ENCODE measurements at places on chromosomes 3 and 15.
A peak's percentile ranks its signal among the peaks of the same experiment; 100 is the strongest.

GRCh38 chr3:60445446-60445845, 805.8 kb downstream of the FHIT start:
- no peaks in the 10 kb centered on the region for H3K27me3 ChIP-seq
- no peaks in the 10 kb centered on the region for H3K4me1 ChIP-seq
- H3K36me3 ChIP-seq = no peaks in the 10 kb centered on the region
- no peak for DNase-seq
- H3K27ac ChIP-seq = no peak overlapping the region
- no peak overlapping the region for H3K4me3 ChIP-seq

GRCh38 chr15:66233487-66234415, 19.8 kb downstream of the MEGF11 start:
- no peaks in the 10 kb centered on the region for H3K4me1 ChIP-seq
- H3K36me3 ChIP-seq = no peaks in the 10 kb centered on the region
- peaks cover 44% of the 10 kb centered on the region for H3K27me3 ChIP-seq
- no peak overlapping the region for H3K27ac ChIP-seq
- H3K4me3 ChIP-seq = no peak overlapping the region
- no peak for DNase-seq

DNA sequence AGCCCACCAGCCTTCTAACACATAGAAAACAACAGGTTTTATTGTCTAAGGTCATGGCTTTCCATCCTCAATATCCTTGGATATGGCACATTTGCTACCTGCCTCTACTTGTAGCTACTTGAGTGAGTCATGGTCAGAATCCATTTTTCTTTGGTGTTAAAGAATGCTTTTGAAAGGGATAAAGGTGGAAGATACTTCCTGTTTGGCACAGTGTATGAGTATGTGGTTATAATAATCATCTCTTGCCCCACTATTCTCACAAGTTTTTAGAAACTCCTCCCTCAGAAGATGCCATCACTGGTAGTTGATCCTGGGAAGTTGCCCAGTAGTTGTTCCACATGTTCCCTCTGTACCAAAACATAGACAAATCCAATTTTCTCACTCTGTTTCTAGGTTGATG, 508.6 kb upstream of the IL12A start:
- H3K4me3 ChIP-seq = no peak overlapping the region
- H3K27ac ChIP-seq = no peak overlapping the region
- peaks cover 5% of the 10 kb centered on the region for H3K27me3 ChIP-seq
- no peaks in the 10 kb centered on the region for H3K36me3 ChIP-seq
- H3K4me1 ChIP-seq = no peaks in the 10 kb centered on the region

- no peaks in the 10 kb centered on the region for H3K4me1 ChIP-seq
- no peak for DNase-seq
- H3K4me3 ChIP-seq = no peak overlapping the region
- H3K27me3 ChIP-seq = no peaks in the 10 kb centered on the region
- H3K36me3 ChIP-seq = no peaks in the 10 kb centered on the region
- H3K27ac ChIP-seq = no peak overlapping the region
Observed at GRCh38 chr3:78481050-78481449, 1286.7 kb downstream of the ROBO1 start.

GRCh38 chr15:94470492-94470891, 239.1 kb downstream of the MCTP2 start:
- DNase-seq = no peak
- no peak overlapping the region for H3K27ac ChIP-seq
- no peaks in the 10 kb centered on the region for H3K4me1 ChIP-seq
- no peaks in the 10 kb centered on the region for H3K27me3 ChIP-seq
- H3K4me3 ChIP-seq = no peak overlapping the region

DNA sequence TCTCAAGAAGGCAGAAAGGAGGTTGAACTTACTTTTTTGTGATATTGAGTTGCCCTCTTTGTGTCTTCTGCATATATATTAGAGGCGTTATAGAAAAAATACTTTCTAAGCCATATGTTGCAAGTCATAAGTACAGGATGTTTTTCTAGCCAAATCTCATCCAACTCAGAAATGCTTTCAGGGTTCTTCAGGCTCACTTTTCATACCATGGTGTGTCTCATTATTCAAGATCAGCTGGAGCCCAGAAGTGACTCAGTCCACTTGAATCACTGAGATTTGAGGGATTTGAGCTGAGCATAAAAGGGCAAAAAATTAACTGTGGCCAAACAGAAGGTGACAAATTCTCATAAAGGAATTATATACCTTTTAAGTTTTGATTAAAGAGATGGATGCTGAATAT, 157.3 kb downstream of the WNT5A start:
- H3K4me1 ChIP-seq = peaks cover 29% of the 10 kb centered on the region
- peak; percentile 96 for DNase-seq
- H3K36me3 ChIP-seq = no peaks in the 10 kb centered on the region
- H3K27me3 ChIP-seq = no peaks in the 10 kb centered on the region
